ENCODE measurements at places on chromosomes 13 and 19.

- no peak for DNase-seq
Measured at GRCh38 chr13:79128158-79128557, 277.9 kb downstream of the RBM26 start.

GRCh38 chr19:2477141-2477710 is 1.3 kb downstream of the GADD45B start:
- peak; percentile 47 for DNase-seq

- DNase-seq: no peak
Measured at GRCh38 chr13:110089815-110090214, 217.1 kb downstream of the COL4A1 start.

GRCh38 chr19:20858861-20859260 is 64.2 kb upstream of the ZNF85 start:
- DNase-seq: no peak

DNA sequence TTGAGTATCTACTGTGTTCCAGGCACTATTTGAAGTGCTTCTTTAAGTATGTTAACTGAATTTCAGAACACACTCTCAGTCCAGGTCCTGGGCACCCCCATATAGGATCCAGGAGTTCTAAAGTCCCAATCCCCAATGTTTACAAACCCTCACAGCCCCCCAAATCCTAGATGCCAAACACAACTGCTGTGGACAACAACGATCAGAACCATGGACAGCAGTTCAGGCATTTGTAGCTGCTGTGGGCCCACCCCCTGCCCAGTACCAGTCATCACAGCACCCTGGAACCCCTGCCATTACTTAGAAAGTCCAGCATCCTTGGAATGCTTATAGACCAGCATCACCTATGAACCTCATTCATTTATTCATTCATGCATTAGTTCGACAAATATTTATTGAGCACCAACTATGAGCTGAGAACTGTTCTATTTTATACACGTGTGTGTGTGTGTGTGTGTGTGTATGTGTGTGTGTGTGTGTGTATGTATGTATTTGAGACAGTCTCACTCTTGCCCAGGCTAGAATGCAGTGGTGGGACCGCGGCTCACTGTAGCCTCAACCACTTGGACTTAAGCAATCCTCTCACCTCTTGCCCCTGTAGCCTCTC is 19.3 kb upstream of the SDHAF1 start:
- peak; percentile 21 for DNase-seq
